ENCODE measurements at places on chromosomes 1 and 21.

GRCh38 chr1:38207275-38207674 lies 160.7 kb upstream of the POU3F1 start:
- no peak for DNase-seq

GRCh38 chr1:97630948-97631347 lies 289.9 kb downstream of the DPYD start:
- DNase-seq = no peak

- no peak for DNase-seq
Observed at GRCh38 chr1:236530959-236531358, 7.2 kb downstream of the LGALS8 start.

- DNase-seq = no peak
Observed at GRCh38 chr1:212594640-212595039, 13.9 kb upstream of the ATF3 start.

GRCh38 chr1:24057171-24057570 lies 54.8 kb downstream of the MYOM3 start:
- no peak for DNase-seq

DNA sequence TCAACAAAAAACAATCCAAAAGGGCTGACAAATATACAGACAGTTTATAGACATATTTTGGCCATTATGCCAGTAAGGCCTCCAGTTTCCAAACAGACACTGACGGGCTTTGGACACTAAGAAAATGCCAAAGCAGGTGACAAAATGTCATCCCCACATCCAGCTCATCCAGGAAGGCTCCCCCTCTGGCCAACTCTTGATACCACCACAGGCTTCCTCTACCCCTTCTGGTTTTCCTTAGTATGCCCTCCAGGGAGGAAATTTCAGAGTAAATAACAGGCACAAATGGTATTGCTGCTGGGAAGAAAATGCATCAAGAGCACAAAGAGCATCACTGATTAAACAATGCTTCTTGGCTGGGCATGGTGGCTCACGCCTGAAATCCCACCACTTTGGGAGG lies 225.3 kb downstream of the VAV3 start:
- no peak for DNase-seq

- no peak for DNase-seq
Observed at GRCh38 chr1:69711190-69711930, 143.6 kb downstream of the LRRC7 start.

DNA sequence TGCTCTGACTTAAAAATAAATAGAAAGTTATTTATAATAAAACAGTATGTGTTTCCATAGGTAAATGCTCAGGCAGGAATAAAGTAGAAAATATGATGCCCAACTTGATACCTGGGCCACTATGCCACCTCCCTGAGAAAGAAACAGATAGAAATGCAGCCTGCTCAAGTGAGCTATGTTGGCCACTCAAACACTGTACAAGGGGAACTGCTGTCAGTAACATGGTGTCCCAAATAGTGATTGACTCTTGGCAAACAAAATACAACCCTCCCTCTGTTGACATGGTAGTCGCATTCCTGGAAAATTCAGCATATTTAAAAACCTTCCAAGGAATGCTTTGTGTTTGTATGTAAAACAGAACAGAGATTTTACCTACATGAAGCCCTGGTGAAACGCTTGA lies 66.9 kb upstream of the KCNE2 start:
- DNase-seq = no peak

DNA sequence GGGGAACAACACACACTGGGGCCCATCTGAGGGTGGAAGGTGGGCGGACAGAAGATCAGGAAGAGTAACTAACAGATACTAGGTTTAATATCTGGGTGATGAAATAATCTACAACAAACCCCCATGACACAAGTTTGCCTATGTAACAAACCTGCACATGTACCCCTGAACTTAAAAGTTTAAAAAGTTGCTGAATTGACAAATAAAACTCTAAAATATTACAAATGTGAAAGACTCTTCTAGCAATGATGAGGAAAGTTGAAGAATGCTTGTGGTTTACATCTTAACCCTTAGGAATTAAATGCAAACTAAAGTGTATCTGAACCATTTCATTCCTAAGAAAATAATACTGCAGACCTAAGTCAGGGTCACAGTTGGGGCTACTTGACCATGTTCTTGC lies 525.6 kb upstream of the CAMK1G start:
- DNase-seq = no peak

DNA sequence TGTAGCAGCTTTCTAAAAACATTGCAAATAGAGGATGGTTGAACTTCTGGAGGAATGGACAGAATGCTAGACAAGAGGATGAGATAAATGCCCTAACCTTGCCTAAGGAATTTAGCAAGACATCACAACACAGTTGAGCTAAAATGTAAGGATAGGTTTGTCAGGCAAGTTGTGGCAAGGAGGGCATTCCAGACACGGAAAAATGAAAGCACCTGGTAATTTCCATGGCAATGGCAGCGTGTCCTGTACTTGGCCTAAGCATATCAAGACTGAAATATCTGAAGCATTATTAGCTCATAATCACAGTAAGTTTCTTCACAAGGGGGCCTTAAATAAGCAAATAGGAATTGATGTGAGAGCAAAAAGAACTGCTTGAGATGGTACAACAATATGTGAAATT lies 105.1 kb upstream of the USP25 start:
- DNase-seq = no peak

- no peak for DNase-seq
Observed at GRCh38 chr1:67748630-67749029, 63.6 kb downstream of the GADD45A start.

DNA sequence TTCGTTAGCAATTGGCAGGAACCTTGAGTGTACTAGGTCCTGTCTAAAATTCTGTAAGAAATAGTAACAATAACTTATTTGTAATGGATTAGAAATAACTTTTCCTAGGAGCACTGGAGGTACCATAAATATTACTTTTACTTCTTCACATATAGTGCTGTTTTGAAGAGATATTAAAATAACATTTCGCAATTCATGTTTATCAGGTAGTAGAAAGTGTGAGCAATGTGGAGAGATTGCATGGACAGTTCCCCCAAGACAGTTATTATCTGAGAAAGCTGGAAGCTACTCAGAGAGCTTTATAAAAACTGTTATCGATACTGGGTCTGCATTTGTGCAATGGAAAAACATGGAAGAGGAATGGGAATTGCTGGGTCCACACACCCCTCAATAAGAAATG lies 128.5 kb upstream of the KIF26B start:
- DNase-seq = no peak

DNA sequence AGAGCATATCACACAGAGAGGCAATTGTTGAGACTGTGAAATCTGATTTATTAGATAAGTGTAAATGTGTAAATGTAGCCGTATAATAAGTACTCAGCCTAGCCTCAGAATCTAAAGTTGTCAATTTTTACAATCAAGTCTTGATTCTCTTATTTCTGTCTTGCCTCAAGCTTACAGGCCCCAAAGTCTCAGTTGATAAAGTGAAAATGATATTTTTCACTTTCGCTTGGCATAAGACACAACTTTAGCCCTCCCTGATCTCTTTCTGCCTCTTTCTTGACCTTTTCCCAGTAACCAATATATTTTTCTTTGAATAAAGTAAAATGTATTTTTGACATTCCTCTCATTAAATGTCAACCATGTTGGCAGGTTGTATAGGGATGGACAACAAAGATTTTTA lies 10.7 kb downstream of the CD5L start:
- DNase-seq = no peak

DNA sequence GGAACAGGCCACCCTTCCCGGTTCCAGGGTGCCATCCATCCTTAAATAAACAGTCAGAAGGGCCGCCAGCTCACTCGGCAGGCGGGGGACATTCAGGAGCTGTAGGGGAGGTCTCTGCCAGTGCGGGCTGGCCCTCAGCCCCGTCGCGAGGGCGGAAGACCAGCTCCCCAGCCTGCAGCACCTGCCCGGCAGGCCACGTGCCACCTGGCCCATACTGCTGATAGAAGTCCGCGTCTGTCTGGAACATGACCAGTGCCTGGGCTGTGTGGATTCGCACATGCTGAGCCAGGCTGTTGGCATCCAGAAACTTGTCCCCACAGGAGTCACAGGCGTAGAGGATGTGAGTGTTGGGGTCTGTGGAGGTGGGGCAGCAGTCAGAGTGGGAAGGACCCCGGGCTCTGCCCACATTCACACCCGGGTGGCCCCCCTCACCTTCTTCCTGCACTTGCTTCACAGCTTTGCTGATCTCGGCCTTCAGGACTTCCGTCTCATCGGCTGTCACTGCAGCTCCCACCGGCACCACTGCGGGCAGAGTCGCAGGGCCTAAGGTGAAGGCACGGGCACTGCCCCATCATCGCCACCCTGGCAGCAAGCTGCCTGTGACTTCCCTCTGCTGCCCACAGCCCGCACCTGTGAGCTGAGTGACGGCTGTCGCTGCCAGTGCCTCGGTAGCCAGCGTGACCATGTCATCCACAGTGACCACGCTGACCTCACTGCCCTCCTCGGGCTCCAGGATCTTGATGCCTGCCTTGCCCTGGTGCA lies 33.8 kb downstream of the ZBTB17 start:
- DNase-seq = no peak

DNA sequence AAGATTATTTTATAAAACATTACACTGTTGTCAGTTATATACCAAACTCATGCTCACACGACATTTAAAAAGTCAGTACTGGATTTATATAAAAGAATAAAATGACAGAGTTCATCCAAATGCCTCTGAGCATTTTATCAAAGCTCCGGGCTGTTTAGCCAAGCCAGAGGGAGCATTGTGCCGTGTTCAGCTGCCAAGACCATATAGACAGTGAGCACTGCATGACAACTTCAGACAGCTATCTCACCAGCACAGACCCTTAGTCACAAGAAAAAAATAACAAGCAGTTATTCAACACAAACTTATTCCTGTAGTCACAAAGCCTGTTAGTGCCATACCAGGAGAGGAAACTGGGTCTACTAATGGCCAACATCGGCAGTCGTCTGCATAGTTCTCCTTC lies 88.0 kb upstream of the PBX1 start:
- DNase-seq = no peak

- DNase-seq = no peak
Observed at GRCh38 chr1:65208563-65208973, 60.6 kb downstream of the AK4 start.

DNA sequence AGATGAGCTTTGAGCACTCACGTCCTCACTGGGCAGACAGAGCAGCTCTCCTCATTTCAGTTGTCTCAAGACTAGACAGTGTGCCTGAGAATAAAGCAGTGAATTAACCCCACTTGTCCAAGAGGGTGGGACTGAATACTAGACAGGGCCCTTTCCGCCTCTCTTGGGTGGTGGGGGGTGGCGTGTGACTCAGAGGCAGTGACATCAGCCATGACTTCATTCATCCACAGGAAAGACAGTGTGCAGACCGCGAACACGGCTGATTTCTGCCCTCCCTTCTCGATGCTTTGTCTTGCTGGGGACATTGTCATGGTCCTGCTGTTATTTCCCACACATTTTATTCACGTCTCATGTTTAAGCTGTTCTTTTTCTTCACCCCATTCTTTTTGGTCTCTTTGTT lies 64.9 kb downstream of the FGGY start:
- DNase-seq = no peak

- no peak for DNase-seq
Observed at GRCh38 chr1:31583082-31583994, 7.0 kb downstream of the TINAGL1 start.

- no peak for DNase-seq
Observed at GRCh38 chr1:100539836-100540536, 2.0 kb downstream of the GPR88 start.

- DNase-seq = no peak
Observed at GRCh38 chr1:118878661-118879060, 109.5 kb downstream of the TBX15 start.

- no peak for DNase-seq
Observed at GRCh38 chr1:9413877-9414213, 121.2 kb downstream of the SPSB1 start.

DNA sequence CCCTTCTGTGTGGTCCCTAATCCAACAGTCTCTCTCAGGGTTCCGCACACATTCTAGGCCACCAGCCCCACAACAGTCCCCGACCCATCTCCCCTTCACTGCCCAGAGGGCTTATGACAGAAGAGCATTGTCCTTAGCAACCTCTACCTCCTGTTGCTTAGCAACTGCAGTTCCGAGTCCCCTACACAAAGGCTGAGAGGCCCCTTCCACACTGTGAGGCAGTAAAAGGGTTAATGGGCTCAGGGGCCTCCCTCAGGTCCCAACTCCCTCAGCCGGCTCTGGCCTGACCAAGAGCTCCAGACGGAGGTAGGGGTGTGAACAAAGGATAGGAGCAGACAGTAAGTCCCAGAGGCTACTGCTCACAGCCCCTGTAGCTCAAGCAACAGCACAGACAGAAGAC lies 4.3 kb downstream of the IGSF9 start:
- DNase-seq = no peak

GRCh38 chr1:21783679-21784603 lies 992 bp upstream of the USP48 start:
- no peak for DNase-seq

- DNase-seq = no peak
Observed at GRCh38 chr1:55478742-55479141, 263.6 kb upstream of the USP24 start.

- no peak for DNase-seq
Observed at GRCh38 chr1:174982971-174983689, 16.6 kb upstream of the CACYBP start.

GRCh38 chr1:199297887-199298286 lies 659.0 kb downstream of the PTPRC start:
- no peak for DNase-seq

DNA sequence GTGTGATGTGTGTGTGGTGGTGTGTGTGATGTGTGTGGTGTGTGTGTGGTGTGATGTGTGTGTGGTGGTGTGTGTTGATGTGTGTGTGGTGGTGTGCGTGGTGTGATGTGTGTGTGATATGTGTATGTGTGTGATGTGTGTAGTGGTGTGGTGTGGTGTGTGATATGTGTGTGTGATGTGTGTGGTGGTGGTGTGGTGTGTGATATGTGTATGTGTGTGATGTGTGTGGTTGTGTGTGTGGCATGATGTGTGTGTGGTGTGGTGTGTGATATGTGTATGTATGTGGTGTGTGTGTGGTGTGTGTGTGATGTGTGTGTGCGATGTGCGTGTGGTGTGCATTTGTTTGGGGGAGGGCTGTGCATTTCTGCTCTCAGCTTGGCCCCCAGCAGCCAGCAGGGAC lies 7.1 kb upstream of the PCBP3 start:
- DNase-seq = no peak

DNA sequence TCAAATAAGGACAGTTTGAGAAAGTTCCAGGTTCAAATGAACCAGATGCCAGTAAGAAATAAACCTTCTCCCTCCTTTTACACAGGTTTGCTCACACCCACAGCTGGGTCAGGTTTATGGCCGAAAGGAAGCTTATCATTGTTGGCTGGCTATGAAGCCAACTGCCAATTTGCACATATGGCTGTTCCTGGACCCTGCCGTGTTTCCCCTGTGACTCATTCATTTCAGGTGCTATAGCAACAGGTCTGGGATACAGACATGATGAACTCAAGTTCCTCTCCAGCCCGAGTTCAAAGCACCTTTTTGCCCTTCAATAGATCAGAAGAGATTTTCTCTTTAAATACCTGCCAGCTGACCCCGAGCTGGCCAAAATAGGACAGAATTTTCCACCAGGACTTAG lies 134.4 kb upstream of the SMYD2 start:
- no peak for DNase-seq

- DNase-seq = no peak
Observed at GRCh38 chr1:153506831-153507413, 28.9 kb downstream of the S100A6 start.
